ENCODE measurements at places on chromosomes 2 and 18.

DNA sequence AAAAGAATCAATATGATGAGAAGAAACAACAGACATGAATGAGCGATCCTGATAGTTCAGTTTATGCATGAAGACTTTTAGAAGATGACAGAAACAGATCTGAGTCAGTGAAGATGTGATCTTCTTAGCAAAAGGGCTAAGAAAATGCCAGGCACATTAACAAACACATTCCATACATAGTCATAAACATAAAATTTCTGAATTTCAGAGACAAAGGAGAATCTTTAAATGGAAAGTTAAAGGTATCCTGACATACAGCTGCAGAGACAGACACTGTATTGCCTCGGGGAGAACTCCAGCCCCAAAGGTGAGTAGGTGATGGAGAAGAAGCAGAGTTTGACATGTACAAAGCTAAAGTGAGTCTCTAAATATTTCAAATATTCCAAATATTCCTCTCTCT lies 40.6 kb upstream of the FN1 start:
- DNase-seq, result no peak

GRCh38 chr18:49024804-49025421 lies 74.1 kb upstream of the SMAD7 start:
- no peak for DNase-seq

DNA sequence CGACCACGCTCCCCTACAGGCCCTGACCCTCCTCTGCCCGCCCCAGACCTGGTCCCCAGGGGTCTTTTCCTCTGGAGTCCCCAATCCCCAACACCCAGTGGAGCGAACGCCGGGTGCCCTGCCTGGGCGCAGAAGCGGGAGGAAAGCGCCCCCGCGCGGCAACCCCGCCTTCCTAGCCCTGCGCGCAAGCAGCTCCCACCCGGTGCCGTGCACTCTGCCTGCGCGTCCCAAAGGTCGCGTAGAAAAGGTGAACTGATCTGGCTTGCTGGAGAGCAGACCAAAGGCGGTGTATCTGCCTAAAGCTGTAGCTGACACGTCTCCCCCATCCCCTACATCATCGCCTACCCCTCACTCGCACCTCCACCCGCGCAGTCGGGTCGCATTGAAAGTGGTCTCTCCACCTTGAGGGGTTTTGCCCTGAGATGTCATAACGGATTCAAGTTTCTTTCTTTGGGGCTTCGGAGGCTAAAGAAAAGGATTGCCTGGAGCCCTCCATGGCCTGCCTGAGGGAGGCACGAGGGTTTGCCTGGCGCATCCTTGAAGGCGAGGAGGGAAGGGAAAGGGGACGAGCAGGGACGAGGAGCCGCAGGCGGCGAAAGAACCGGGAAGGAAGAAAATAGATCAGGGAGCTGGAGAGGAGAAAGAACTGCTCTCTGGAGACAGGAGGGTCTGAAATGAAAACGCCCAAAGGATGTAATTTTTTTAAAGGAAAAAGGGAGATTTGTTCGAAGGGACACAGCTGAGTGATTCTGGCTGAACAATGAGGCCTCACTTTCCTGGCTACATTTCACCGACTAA lies 5.8 kb downstream of the GAD1 start:
- DNase-seq, result peak; percentile 68

- no peak for DNase-seq
Measured at GRCh38 chr2:216927163-216927562, 67.3 kb upstream of the TNP1 start.
